Right lobe of liver (tissue), 6 donors: ENCODE measurements at places on chromosomes 6 and 20.

- DNase-seq = no peak
Observed at GRCh38 chr6:6790891-6791290, 202.4 kb downstream of the LY86 start.

- no peak for DNase-seq
Observed at GRCh38 chr6:16414205-16414604, 175.8 kb downstream of the GMPR start.

- no peak for DNase-seq
Observed at GRCh38 chr20:62289131-62289530, 13.7 kb upstream of the ADRM1 start.

GRCh38 chr6:13278991-13279390, 49.3 kb downstream of the TBC1D7 start:
- no peak for DNase-seq

DNA sequence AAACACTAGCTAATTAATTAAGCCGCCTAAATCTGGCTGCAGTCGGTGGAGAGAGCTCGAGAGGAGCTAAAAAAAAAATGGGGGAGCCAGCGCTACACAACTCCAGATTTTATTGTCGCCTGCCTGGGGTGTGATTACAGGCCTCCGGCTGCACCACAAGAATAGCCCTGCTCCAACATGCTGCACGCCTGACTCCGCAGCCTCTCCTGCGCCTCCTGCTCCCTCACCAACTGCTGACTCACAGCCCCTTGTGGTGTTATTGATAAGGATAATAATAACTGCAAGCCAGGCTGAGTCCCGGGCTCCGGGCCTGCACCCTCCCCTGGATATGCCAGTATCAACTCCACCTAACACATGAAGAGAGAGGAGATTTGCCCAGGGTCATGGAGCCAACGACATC, 16.8 kb downstream of the SIRPA start:
- DNase-seq = no peak

DNA sequence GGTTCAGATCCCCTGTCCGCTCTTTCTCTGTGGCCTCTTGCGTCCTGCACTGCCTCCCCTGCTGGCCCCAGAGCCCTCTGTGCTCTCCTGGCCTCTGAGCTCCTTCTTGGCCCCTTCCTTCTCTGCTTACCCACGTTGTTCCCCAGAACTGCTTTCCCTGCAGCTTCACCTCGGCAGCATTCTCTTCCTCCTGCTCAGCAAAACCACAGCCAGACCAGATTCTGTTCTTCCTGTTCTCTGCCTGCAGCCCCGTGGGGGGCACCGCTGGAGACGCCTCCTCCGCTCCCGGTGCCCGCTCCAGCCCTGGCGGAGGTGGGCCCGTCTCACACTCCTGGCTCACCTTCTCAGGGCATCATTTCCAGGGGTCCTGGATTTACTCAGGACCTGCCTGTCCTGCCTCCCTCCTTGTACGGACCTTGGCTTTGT, 59.7 kb downstream of the TCP11 start:
- peak; percentile 44 for DNase-seq

GRCh38 chr6:166052837-166053236, 114.8 kb downstream of the TBXT start:
- no peak for DNase-seq

DNA sequence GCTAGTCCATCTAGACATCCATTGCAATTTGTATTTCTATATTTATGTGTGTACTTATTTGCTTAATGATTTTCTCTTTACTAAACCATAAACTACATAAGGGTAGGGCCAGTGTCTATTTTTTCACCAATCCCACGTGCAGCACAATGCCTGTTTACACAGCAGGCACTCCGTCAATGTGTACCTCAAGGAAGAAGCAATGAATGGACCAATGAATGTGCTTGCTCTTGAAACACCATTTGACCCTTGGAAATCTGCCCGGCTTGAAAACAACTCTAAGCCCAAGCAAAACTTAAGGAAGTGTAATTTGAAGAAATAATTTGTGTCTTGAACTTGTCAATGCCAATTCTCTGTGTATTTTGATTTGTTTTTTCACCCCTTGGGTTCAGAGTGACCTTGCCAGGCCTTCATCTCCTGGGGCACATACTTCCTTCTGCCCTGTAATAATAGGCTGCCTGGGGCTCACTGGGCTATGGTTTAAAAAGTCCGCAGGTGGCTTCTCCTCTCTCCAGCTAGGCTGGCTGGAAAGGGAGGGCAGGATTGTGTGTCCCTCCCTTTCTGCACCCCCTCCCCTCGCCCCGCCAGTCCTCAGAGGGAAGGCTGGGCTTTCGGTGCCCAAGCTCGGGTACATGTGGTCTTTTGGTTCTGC, 140.8 kb upstream of the ARMC2 start:
- DNase-seq = no peak

- no peak for DNase-seq
Observed at GRCh38 chr20:49646126-49646525, 67.6 kb downstream of the B4GALT5 start.

DNA sequence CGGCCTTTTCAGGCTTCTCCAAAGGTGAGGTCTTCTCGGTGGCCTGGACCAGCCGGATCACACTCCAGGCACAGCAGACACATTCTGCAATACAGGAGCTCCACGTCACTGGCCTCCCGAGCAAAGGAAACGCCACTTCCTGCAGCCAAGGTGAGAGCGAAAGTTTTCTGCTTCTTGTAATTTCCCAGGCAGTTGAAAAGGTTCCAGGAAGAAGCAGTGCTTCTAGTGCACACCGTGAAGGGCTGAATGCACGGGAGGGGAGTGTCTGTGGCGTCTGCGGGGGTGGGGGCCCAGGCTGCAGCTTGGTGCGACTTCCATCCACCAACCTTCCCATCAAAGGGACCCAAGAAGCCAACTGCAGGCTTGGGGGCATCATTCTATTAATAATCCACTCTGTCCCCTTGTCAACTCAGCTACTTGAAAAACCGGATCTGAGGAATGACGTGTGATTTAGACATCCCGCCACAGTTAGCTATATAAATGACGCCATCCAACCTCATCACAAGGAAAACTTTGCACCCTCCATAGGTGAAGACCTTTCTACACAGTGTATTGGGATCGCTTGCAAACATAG, 61.1 kb downstream of the NFATC2 start:
- DNase-seq = no peak

GRCh38 chr6:11767458-11767857, 11.1 kb downstream of the ADTRP start:
- DNase-seq = no peak

DNA sequence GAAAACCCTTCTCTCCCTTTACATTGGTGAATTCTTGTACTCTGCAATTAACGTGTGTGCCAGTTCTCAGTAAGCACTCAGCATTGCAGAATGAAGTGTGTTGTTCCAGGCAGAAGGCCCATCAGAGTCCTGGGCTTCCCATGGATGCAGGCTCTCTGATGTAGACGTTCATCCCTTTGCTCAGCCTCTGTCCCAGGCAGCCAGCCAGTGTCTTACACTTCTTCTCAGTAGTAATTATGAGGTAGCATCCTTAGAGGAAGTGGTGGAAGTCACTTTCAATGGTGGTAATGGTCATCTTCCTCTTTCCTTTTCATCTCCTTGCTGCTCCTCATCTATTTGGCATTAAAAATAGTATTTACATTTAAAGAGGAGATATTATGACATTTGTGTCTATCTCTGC, 66.7 kb upstream of the FYN start:
- no peak for DNase-seq

- DNase-seq = no peak
Observed at GRCh38 chr6:113187661-113188060, 669.5 kb upstream of the MARCKS start.

GRCh38 chr20:7856756-7857155, 83.5 kb downstream of the HAO1 start:
- no peak for DNase-seq

DNA sequence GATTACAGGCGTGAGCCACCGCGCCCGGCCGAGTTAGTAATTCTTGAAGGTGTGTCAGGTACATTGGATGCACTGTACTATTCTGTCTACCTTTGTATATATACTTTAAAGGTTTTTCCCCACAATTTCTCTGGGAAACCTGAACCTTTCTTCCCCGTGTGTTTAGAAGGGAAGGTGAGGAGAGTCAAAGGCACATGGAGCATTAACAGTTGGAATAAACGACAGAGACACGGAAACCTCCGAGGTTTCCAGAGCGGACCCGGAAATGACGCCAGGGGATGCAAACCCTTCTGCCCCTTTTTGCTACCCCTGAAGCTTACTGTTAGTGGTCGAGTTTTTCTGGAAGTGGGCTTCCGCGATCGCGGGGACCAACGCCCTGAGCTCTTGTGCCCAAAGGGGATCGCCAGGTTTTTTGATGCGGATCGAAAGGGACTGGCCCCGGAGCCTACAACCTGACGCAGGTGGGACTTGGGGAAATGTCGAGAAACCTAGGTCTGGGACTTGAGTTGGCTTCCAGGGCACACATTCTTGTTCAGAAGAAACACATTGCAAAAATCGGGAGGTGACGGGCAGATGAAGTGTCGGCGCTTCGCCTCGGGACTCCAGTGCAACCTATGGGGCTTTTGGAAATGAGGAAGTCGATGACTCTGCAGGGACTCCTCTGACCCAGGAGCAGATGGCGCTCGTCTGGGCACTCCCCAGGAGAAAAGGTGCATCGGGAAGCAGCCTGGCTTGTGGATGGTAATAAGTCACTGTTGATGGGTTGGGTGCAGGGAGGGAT, 218.2 kb downstream of the OR2B2 start:
- DNase-seq = no peak

DNA sequence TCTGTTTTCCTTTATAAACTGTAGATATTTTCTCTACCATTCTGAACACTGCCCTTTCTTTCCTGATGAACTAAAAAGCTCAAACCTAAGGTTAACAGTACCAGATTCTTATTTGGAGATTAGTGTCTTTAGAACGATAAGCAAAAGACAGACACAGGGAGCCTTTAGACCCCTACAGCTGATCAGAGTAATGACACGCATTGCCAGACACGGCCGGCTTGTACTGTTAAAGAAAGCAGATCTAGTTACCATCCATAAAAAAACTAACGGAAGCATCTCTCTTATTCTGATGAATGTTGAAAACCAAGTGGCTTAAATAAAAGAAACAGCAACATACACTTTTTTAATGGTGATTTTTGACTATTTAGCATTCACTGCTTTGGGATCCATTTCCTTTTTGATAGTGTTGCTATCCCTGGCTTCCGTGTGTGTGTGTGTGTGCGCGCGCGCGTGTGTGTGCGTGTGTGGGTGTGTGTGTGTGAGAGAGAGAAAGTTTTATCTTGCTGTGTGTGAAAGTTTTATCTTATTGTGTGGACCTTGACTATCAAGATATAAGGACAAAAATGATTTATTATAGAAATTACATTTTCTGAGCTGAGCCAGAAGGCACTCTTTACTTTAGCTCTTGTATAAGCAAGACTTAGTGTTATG, 95.6 kb upstream of the SLC35B3 start:
- no peak for DNase-seq

- DNase-seq = peak; percentile 83
Observed at GRCh38 chr20:43749734-43750294, 23.0 kb upstream of the GTSF1L start.

DNA sequence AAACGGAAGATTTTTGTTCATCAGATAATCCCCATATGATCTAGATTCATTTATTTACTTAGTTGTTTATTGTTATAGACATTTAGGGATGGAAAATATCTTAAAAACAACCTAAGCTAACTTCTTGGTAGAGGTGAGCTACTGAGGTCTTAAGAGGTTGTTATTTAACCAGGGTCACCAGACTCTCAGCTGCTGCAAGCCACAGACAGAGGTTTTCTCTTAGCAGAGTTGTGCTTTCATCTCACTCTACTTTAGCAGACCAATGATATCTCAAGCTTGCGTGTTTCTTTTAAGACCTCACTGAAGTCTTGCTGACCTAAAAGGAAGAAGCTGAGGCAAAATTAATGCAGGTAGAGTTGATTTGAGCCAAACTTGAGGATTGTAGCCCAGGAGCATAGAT, 43.6 kb downstream of the NCOA7 start:
- DNase-seq = no peak

- no peak for DNase-seq
Observed at GRCh38 chr6:108644252-108644651, 83.5 kb downstream of the FOXO3 start.

DNA sequence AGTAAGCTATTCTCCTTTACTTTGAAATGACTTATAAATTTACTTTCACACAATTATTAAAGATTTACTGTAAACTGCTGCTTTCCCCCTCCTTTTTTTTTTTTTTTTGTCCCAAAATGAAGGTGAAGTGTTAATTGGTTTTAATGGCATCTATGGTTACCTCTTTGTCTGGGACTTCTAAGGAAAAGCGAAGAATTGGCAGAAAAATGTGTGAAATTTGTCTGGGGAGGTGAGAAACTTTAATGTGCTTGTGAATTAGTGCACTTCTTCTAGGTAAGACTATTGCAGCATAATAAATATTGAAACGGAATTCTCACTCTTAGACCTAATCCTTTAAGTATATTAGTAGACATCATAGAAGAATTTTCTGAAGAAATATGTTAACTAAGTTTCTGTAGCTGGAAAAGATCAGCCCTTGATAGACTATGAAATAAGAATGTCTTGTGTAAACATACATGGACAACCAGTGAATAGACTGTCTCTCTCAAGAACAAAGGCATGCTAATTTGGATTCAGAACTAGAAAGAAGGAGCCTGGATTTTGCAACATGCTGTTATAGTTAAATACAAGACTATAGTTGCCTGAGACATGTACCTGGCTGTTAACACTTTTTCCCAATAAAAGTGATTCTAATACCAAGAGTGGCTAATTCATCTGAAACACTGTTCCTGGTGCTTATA, 23.9 kb downstream of the FLRT3 start:
- no peak for DNase-seq

- DNase-seq = no peak
Observed at GRCh38 chr20:15111654-15112053, 774.2 kb upstream of the FLRT3 start.

GRCh38 chr6:27161946-27162603, 85.4 kb upstream of the PRSS16 start:
- DNase-seq = no peak

GRCh38 chr20:57323034-57323433, 6.6 kb upstream of the SPO11 start:
- DNase-seq = no peak

GRCh38 chr6:34834789-34835518, 43.1 kb downstream of the BLTP3A start:
- DNase-seq = no peak

- no peak for DNase-seq
Observed at GRCh38 chr6:110951008-110951407, 7.5 kb upstream of the GTF3C6 start.

GRCh38 chr6:11392778-11393507, 144.6 kb upstream of the TMEM170B start:
- DNase-seq = peak; percentile 90

DNA sequence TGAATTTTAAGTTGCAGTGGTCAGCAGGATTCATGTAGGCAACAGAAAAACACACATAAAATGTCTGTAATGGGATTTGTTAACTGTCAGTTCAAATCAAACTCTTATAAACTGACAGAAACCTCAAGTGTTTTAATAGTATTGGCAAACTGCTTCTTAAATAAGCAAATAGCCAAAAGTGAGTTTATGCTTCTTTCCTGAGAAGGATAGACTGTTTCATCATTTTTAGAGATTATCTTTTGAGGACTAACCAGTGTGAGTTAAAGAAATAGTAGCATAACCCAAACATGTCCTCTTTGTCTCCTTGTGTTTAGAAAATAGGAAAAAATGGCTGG, 68.0 kb downstream of the AIG1 start:
- no peak for DNase-seq

GRCh38 chr6:145789443-145789842, 25.2 kb downstream of the FBXO30 start:
- DNase-seq = peak; percentile 27
